ENCODE measurements at places on chromosomes 6 and 20. TPM values are rescaled to one million over a fixed set of nuclear protein-coding genes. Genes with fewer than 3 reads are reported as not detected.
A peak's percentile ranks its signal among the peaks of the same experiment; 100 is the strongest.

DNA sequence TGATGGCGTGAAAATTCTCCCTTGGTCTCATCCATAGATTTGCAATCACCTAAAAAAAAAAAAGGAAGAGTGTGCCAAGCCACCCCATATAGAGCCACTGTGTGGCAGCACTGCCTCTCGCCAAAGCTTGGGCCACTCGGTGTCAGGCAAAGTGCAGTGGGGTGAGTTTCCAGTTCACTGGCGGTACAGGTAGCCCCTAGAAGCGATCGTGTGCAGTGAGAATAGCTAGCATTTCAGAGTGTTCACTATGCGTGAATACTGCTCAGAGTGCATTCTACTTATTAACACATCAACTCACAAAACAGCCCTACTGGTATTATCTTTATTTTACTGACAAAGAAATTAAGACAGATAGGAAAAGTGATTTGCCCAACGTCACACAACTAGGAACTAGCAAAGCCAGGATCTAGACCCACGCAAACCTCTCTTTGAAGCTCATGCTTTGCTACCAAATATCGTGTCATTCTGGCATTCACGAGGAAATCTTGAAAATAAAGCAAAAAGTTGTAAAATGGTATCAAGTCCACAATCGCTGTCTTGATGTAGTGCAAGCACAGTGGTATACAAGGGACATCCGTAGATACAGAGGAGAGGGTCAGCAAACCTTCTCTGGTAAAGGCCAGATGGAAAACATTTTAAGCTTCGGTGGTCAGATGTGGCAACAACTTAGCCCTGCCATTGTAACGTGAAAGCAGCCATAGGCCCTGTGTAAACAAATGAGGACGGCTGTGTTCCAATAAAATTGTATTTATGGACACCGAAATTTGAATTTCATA lies 10.4 kb upstream of the GCNT2 start:
- no peak for DNase-seq

GRCh38 chr6:170462366-170463020 lies 90.6 kb downstream of the PSMB1 start:
- no peak for DNase-seq

DNA sequence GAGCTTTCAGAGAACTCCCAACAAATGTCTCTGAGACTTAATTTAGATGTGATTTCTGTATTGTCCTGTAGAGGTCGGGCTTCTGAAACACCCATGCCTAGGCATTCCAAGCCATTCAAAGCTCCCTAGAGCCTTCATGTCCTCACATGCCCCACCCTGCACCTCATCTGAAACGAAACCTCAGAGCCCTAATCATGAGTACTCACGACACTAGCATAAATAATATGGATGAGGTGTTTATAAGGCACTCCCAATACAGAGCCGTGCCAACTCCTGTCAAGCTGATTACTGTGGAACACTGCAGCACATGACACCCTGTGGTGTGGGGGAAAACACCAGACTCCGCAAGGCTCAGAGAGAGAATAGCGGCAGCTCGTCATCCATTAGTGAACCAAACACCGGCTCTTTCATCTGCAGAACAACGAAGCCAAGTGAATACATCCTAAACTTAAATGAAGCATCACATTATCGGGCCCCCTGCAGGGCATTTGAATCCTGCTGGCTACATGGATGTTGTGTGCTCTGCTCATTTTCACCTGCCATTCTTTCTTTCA lies 83.8 kb downstream of the FNDC1 start:
- DNase-seq = peak; percentile 90

GRCh38 chr6:35674594-35674993 lies 14.1 kb downstream of the FKBP5 start:
- no peak for DNase-seq

DNA sequence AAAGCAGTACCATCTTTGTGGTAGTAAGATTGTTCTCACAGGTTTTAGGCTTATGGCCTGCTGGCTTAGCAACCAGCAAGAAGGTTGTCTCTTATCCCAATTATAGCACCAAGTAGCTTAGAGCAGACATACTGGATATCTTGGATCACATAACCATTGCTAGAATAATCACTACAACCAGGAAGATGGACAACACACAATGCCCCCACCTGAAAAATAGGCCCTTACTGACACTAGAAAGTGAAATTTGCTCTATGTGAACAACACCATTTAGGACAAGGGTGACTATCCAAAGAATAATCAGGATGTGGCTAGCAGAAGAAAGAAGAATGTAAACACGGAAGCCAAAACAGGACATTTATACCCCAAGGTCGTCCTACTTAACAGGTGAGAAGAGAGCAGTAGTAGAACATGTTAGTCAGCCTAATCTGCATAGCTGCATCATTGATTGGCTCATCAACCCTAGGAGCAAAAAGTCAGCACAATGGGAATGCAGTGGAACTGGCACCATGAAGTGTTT lies 172.7 kb upstream of the MARCKS start:
- no peak for DNase-seq

DNA sequence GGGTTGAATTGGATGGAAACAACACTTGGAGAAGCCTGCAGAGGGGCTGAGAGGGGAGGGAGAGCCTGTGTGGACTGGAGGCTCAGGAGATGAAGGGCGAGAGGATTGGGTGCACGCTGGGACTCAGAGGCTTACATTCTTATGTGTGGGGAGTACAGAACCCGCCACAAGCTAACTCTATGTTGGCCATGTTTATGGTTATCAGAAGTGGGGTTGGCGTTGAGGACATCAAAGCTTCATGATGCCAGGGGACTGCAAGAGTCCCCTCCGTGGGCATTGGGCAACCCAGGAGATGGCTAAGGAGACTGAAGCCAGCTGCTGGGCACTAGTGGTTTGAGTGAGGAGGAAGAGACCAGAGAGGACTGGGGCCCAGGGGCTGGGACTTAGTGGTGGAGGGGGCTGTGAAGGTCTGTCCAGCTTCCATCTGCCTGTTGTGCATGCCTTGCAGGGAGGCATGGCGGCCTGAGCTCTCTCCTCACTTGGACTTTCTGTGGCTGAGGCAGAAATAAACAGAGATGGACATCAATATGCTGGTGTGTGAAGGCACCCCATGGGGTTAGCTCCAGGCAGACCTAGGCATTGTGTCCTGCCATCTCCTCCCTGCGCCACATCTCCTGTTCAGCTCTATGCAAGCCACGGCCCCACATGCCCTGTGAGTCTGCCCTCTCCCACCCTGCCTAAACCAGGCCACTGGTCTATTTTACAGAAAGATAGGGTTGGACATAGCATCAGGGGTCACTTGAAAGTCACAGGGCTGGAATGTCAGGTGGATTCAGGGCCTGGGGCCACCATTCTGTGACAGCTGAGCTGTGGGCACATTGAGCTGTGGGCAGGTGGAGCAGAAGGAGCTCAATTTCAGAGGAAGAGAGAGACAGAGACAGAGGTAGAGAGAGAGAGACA lies 61.6 kb downstream of the PHACTR3 start:
- no peak for DNase-seq

DNA sequence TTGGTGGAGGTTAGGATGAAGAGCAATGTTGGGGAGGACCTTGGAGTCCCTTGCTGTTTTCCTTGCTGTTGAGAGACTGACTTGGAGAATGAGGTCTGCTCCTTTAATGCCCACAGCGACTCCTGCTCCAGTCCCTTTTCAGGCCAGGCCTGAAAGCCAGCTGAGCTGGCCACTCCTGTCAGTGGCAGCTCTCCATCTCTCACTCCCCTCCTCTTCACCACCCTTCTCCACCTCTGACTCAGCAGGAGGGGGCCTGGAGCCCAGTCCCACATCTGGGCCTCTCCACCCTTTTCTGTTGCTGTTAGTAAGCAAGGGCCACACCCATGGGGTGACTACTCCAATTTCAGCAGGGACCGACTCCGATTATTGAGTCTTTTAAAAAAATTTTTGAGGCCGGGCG lies 2.2 kb downstream of the SNX21 start:
- no peak for DNase-seq

DNA sequence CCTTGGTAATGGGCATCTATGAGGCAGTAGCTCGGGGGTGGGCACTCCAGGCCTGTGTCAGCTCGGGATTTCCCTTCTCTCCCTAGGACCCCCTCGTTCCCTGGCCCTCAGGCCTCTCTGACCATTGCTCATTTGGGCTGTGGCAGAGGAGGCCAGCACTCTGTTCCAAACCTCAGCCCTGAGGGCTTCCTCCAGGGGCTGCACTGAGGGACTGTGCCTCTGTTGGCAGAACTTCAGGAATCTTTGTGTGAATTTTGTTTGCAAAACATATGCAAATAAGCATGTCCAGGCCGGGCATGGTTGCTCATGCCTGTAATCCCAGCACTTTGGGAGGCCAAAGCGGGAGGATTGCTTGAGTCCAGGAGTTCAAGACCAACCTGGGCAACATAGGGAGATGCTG lies 11.0 kb downstream of the PACSIN1 start:
- DNase-seq = no peak

GRCh38 chr6:115358616-115359015 lies 702.1 kb downstream of the FRK start:
- no peak for DNase-seq

GRCh38 chr6:161727083-161727833 lies 453.4 kb upstream of the AGPAT4 start:
- DNase-seq = no peak

The BANF2 gene
- not detected for polyA plus RNA-seq

The KIZ gene
- 38.0 TPM for polyA plus RNA-seq

The VWA7 gene
- 4.0 TPM for polyA plus RNA-seq

The POU5F1 gene
- 1.1 TPM for polyA plus RNA-seq

The IYD gene
- 0.17 TPM for polyA plus RNA-seq

All from spinal cord (tissue), 10 donors.